Brain pericyte (primary cell): ENCODE measurements at places on chromosomes 16 and 17.
A peak's percentile ranks its signal among the peaks of the same experiment; 100 is the strongest.

- no peak for DNase-seq
These were observed 14.7 kb downstream of the CDRT4 start for GRCh38 chr17:15452746-15453145.

DNA sequence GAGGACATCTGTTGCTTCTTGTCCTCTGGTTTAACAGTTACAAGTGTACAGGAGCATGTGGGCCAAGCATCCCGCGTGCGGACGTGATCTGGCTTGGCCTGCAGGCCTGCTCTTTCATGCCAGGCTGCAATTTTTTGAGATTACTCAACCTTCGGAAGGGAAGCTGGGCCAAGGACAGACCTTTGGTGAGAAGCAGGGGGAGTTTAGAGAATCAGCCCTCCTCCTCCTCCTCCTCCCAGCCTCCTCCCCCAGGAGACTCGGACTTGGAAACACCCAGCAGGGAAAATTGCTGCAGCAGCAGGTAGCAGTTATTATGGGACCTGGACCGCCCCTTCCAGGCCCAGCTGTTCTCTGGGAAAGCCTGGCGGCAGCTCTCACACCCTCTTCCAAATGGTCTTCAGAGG lies 5.1 kb upstream of the KLHL36 start:
- DNase-seq, result no peak

GRCh38 chr16:48583075-48584065 lies 26.6 kb downstream of the N4BP1 start:
- no peak for DNase-seq

GRCh38 chr16:64809876-64810629 lies 311.8 kb downstream of the CDH11 start:
- no peak for DNase-seq

GRCh38 chr16:81696166-81696960 lies 82.7 kb upstream of the PLCG2 start:
- no peak for DNase-seq

DNA sequence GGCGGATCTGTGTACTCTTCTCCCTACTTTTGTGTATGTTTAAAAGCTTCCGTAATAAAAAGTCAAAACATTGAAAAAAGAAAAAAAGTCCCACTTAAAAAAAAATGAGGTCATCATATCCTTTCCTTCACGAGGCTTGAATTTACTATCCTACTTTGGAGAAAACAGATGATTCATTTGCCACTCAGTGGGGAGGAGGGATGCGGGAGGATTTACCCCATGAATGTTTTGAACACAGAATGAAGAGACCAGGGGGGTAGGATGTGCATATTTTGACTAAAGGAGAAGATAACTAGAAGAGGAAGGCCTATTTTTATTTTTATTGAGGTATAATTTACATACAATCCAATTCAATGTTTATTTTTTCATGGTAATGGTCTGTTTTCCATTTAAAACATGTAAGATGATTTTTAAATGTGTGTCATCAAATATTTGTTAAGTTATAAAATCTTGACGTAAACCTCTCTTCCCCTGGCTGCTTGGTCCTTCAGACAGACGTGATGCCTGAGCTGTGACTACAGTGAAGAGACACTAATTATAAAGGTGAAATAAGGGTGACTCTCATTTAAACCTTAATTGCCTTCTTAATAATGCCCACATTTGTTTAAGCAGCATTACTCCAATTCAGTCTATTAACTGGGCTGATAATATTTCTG lies 135.4 kb upstream of the AXIN2 start:
- peak; percentile 38 for DNase-seq

GRCh38 chr17:18314731-18315561 lies at the start of the genes SMCR8 and TOP3A:
Gene SMCR8 (plus strand): TSS chr17:18315293. CDS start chr17:18315790, 497 bp downstream.
Gene TOP3A (minus strand): TSS chr17:18314994. CDS start chr17:18314778, 216 bp downstream.
- peak; percentile 96 for DNase-seq

GRCh38 chr17:40958086-40958953 lies 8.4 kb downstream of the KRT39 start:
- DNase-seq, result no peak

GRCh38 chr16:48081656-48082055 lies 74.1 kb downstream of the ABCC12 start:
- DNase-seq, result peak; percentile 63

- DNase-seq, result no peak
These were observed 16.4 kb upstream of the SEC14L1 start for GRCh38 chr17:77124192-77124889.

- DNase-seq, result no peak
These were observed 19.9 kb downstream of the SGSM2 start for GRCh38 chr17:2357237-2357636.

DNA sequence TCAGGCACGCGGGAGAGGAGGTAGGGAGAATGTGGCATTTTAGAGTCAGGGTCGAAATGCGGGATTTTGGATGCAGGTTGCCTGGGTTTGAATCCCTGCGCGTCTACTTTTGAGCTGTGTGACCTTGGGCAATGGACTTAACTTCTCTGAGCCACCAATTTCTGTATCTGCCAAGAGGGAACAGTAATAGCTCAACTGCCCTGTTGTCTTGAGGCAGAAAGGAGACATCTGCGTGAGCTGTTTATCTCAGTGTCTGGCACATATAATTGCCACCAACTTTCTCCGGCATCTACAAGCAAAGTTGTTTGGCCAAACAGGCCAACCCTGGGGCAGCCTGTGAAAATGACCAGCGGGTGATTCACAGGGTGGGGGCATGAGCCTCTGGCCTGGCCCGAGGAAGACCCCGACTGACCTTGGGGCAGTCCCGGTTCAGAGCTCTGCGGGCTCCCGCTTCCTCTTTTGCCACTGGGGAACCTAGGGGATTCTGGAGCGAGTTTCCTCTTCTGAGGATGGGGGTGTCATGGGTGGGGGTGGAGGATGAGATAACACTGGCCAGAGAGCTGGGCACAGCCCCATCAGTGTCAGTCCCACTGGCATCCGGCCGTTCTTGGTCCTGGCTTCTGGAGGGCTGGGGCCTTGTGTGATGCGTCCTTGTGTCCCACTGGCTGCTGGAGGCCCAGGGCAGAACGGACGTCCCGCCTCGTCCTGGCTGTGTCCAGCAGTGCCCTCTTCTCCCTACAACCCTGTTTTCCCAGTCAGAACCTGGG lies 1.3 kb downstream of the SNN start:
- no peak for DNase-seq

DNA sequence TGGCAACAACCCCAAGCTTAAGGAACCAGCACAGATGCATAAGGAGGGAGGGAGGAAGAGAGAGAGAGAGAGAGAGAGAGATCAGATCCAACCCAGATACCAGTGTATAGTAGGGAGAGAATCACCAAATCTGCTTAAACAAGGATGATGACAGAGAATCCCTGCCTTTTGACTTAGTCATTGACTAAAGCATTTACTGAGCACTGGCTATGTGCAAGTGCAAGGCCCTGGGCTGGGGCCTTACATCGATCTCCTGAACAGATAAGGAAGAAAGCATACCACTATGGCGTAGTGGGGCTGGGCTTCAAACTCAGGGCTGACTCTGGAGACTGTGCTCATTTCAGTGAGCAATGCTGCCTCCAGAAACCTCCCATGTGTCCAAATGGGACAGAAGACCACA lies 15.8 kb downstream of the TSNAXIP1 start:
- DNase-seq, result no peak

GRCh38 chr17:68321556-68321954 lies 30.3 kb downstream of the ARSG start:
- no peak for DNase-seq

GRCh38 chr17:48791128-48792032 lies 25.6 kb downstream of the TTLL6 start:
- peak; percentile 31 for DNase-seq

DNA sequence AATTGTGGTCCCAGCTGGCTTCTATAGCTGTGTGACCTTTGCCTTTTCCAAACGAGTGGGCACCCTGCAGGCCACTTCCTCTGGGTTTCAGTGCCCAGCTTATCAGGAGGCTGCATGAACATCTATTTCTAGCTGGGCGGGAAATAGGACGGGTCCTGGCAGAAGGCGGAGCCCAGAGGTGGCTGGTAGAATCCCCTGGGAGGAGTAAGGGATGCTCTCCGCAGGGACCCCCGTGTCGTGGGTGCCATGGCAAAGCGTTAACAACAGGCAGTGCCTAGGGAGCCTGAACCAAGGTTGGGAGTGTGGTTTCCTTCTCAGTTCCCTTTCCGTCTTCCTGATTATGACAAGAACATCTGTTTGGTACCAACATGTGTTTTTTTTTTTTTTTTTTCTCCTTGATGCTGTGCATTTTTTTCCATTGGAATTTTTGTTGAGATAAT lies 58.2 kb downstream of the PLCG2 start:
- DNase-seq, result no peak

DNA sequence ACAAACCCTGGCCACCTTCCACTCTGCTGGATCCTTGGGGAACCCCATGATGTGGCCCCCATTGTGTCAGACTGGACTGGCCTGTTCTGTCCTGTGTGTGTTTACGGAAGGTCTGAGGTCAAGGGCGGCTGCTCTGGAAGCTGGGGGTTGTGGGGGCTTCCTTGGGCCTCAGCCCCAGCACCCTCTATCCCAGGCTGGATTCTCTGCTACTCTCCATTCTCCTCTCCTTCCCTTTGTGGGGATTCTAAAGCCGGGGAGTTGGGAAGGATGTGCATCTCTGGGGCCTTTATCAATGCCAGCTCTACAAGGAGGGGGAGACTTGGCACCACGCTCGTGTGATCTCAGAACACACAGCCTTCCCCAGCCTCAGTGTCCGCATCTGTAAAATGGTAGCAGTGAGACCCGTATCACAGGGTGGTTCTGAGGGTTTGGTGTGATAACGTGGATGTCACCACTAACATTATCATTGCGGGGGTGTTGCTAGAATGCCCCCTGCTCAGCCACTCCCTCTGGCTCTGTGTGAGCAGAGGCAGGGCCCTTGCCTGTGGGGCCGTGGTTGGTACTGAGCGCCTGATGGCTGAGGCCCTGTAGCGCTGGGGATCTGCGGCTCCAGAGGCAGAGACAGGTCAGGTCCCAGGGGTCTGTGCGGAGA lies 18.1 kb downstream of the ADGRG1 start:
- no peak for DNase-seq

GRCh38 chr16:31421587-31421986 lies 6.6 kb downstream of the COX6A2 start:
- DNase-seq, result no peak

GRCh38 chr17:55811536-55811935 lies 60.7 kb downstream of the PCTP start:
- DNase-seq, result no peak

GRCh38 chr17:67837965-67838364 lies 12.7 kb downstream of the BPTF start:
- no peak for DNase-seq

DNA sequence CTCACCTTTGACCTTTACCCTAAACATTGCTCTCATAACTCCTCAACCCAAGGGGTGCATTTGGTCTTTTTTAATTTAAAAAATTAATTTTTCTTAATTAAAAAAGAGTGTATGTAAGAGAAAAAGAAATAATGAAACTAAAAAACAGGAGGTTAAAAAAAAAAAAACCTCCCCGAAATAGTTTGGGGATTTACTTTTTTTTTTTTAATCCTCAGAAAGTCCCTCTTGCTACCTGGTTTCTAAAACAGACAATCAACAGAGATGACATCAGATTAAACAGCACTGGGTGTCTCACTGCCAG lies 301.3 kb downstream of the SOX9 start:
- DNase-seq, result no peak

DNA sequence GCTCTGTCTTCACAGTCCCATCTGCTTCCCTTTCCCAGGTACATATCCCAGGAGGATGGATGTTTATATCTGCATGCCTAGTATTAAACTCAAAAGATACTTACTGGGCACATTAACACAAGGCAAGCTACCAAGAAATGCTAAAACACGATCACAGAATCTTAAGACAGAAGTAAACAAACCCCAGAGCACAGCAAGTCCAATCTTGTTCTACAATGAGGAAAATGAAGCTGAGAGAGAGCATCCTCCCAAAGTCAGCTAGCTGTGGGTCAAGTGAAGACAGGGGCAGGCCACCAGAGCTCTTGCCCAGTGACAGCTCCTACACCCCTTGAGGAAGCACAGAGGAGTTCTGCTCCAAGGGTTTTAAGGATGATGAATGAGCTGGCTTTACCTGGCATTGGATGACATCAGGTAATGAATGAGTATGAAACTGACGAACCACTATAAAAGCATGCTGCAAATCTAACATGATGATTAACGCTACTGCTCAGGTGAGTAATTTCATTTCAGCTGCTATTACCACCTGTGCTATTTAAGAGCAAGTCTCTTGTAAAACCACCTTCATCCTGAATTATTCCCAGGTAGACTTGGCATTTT lies 20.3 kb downstream of the XPO6 start:
- no peak for DNase-seq

DNA sequence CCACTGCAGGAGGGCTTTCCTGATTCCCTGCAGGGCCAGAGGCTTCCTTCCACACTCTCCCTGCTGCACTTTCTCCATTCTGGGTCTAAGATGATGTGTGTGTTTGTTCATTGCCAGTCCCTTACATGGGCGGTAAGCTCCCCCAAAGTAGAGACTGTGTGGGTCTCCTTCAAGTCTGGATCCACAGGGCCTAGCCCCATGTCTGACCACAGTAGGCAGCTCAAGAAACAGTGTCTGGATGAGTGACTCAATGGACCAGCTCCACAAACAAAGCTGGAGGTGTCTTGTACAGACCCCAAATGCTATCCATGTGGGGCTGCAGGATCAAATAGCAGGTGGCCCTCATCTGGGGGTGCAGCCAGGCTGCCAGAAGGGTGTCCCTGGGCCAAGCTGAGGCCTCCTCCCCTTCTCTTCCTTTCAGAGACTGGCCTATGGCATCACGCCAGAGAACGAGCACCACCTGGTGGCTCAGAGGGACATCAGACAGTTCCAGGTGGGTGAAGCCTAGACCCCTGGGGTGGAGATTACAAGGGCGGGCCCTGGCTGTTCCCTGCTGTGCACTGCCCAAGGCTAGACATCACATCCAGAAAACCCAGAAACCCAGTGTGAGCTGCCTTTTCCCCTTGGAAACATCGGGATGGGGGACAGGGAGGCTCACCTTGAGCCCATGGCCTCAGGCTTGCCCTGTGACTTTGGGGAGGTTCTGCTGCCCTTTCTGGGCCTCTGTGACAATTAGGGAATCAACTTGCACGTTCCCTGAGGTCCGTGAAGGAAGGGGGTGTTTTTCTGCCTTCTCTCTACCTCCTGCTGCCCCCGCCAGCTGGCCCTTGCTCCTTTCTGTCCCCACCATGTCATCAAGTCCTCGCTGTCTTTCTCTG lies 45.9 kb downstream of the SLC6A2 start:
- no peak for DNase-seq

DNA sequence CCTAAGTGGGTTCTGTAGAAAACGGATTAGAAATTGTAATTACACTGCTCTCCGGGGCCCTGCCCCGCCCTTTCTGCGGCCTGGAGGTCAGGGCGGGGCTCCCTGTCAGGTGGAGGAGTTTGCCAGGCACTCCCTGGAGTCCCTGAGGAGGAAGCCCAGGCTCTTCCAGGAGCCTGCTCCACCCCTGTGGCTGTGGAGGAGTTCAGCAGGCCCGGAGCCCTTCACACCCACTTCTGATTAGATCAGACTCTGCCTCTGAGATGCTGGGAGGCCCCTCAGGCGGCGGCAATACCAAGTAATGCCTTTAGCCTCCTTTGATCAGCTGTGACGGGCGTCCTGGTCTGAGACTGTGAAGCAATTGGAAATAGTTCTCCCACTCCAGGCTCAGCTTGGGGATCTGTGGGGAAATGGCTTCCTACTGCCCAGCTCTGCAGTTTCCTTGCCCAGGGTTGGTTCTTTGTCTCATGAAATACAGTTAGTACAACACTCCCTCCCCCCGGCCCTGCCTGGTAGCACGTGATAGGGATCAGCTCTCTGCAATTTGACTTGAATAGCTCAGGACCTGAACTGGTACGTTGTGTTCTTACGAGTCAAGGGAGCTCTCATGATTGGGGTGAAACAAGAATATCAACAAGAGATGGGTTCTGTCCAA lies 22.3 kb downstream of the BAIAP2 start:
- no peak for DNase-seq

GRCh38 chr17:43330876-43331639 lies 67.7 kb upstream of the ARL4D start:
- DNase-seq, result no peak

- DNase-seq, result no peak
These were observed 140.0 kb downstream of the SPACA3 start for GRCh38 chr17:33131620-33132019.
